ENCODE measurements at places on chromosomes 13 and 19.

GRCh38 chr13:51959773-51960172 is 51.5 kb downstream of the ATP7B start:
- DNase-seq = no peak

DNA sequence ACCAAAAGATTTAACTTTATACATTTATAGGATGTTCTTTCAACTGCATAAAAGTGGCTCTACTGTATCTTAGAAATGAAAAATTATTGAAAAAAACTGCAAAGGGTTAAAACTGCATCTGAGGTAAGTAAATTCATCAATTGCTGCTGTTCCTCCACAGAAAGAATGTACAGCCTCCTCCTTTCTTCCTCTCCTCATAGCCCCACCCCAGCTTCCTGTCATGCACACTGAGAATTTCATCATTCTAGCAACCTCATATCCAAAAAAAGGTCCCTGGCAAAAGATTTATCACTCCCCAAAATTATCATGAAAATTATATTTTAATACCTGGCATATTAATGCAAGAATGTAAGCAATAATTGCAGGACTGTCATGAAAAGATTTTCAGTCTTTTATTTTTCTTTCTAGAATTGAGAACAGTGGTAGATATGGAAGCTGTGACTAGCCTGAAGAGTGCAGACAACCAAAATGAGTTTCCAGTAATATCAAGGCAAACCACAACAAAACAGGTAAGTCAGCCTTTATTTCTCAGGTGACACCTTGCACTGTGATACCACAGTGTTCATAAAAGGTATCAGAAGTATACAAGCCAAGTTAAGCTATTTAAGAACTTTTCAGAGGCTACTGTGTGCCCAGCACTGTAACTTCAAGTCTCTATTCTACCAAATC is 110.8 kb downstream of the SUCLA2 start:
- no peak for DNase-seq

- no peak for DNase-seq
These were observed 9.8 kb upstream of the CXCL17 start for GRCh38 chr19:42452590-42452989.

- DNase-seq = no peak
These were observed 178.5 kb downstream of the PRR20E start for GRCh38 chr13:57345526-57345925.

- no peak for DNase-seq
These were observed 315.2 kb downstream of the ATP8A2 start for GRCh38 chr13:25686831-25687470.

DNA sequence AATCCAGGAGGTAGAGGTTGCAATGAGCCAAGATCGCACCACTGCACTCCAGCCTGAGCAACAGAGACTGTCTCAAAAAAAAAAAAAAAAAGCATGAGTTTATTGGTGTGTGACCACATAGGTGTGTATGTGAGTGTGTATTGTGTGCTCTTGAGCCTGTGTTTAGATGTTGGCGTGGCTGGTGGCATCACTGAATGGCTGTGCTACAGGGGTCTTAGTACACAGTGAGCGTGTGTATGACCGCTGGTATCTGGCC is 2.5 kb downstream of the SLC1A5 start:
- DNase-seq = no peak

- DNase-seq = no peak
These were observed 36.6 kb downstream of the CEBPG start for GRCh38 chr19:33409906-33410685.

DNA sequence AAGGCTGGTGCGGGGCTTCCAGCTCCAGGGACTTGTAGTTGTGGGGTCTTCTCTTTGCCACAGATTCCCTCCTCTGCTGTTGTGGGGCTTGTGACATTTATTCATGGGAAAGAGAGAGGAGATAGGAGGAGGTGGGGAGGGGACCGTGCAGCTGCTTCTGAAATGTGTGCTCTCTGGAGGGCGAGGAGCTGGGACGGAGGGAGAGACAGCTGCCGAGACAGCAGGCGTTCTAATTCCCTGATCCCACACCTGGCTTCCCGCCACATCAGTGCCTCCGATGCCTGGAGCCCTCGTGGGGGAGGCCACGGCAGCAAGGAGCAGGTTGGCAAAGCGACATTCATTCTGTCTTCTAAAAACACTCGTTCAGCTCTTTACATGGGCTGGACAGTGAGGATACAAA is 164.4 kb downstream of the USP12 start:
- peak; percentile 59 for DNase-seq

- no peak for DNase-seq
These were observed 1.6 kb downstream of the ADGRE3 start for GRCh38 chr19:14673088-14673487.

- DNase-seq = no peak
These were observed at the start of gene ARHGEF1 for GRCh38 chr19:41882568-41883462. ARHGEF1 (plus strand) TSS chr19:41883184; CDS start chr19:41888083, 4,899 bp downstream.

DNA sequence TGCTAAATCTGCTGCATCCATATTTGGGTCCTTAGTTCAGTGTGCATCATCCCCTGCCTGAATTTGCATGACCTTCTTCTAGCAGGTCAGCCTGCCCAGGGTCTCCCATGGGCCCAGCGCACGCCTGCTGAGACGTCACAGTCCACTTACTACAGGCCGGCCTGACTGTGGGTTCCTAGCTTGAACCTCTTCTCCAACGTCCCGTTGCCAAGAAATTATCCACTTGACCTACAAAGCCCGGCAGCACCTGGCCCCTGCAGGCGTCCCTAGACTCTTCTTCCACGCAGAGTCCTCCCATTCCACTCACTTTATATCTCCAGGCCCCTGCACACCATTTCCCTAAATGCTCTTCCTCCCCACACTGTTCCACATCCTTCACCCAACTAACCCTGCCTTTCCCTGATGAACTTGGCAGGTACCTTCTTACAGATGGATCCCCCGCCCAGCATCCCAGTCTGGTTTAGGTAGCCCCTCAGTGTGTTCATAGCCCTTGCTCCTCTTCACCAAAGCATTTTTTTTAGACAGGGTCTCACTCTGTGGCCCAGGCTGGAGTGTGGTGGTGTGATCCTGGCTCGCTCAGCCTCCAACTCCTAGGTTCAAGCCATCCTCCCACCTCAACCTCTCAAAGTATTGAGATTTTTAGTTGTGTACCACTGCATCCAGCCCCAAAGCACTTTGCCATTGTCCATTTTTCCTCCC is 155.0 kb upstream of the SOX1 start:
- DNase-seq = peak; percentile 2

- no peak for DNase-seq
These were observed 20.1 kb downstream of the N4BP2L1 start for GRCh38 chr13:32407854-32408253.

DNA sequence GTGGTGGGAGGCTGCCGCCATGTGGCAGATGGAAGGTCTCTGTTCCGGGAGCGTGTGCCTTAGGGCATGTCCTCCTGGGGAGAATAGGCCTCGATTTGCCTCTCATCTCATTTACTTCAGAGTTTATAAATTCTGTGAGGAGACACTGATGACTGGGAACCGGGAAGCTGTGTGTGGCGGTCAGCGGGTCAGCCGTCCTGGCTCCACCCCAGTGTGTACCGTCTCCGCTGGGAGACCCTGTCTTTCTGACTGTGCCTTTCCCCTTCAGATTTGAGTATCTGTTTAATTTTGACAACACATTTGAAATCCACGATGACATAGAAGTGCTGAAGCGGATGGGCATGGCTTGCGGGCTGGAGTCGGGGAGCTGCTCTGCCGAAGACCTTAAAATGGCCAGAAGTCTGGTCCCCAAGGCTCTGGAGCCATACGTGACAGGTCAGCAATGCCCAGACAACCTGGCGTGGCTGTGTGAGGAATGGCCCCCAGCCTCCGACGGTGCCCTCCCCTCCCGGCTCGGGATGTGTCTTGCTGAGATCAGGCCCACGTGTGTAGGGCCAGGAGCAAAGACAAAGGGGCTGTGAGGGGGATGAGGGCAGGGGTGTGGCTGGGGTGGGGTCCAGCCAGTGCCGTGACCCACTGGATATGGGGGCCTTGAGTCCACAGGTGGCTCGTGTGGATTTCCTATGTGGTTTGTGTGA is 21.6 kb downstream of the ATP4B start:
- no peak for DNase-seq

- DNase-seq = no peak
These were observed at the start of gene LPAR2 for GRCh38 chr19:19627621-19628500. LPAR2 (minus strand) TSS chr19:19628220; CDS start chr19:19627275, 945 bp downstream.

DNA sequence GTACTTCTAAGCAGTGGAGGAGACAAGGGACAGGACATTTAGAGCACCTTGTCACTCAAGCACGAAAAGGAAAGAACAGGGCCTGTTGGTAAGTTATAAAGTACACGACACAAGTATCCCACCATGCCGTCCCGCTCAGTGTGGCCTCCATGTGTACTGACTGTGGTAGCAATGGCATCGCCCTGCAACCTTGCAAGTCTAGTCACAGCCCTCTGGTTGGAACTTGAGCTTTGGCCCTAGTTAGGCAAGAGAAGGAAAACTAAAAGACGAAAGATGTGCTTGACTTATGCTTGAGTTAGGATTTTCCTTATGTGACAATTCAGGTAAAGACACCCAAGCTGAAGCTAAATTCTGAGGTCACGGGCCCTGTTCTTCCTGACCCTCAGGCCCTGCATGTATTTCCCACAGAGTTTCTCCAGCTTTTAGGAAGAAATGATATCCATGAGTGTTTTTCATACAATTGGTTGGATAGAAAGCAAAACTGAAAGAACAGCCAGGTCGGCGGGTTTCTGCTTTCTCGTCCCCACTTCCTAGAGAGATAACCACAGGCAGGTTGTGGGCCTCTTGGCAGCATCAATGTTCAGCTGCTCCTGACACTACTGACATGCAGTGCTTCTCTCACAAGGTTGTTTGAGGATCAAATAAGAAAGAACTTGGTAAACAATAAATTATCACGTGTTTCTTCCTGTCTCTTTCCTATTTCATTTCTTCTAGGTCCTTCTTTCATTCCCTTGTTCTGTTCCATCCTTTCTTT is 216.2 kb downstream of the IRS2 start:
- DNase-seq = no peak

DNA sequence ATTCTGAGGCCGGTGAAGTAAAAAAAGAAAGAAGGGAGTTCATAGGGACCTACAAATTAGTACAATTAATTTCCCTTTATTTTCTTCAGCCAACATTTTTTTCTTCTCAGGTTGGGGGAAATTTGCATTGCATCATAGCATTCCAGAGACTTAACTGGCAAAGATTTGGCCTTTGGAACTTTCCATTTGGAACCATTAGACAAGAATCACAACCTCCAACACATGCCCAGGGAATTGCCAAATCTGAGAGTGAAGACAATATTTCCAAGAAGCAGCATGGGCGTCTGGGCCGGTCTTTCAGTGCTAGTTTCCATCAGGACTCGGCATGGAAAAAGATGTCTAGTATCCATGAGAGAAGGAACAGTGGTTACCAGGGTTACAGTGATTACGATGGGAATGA is 6.4 kb upstream of the ERCC5 start:
- no peak for DNase-seq

DNA sequence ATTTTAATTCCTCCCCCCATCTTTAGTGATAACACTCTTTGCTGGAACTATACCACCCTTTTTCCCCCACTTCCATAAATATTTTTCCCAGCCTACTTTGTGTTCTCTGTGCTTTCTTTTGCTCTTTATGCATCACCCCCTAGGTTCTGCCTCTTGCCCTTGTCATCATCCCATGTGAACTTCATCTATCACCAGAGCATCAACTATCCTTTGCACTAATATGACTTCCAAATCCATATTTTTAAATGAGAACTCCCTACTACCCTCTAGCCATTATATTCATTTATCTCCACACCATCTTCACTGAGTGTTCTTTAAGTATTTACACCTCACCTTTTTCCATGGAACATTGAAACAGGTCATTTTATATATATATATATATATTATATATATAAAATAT is 452.7 kb downstream of the FOXO1 start:
- no peak for DNase-seq

DNA sequence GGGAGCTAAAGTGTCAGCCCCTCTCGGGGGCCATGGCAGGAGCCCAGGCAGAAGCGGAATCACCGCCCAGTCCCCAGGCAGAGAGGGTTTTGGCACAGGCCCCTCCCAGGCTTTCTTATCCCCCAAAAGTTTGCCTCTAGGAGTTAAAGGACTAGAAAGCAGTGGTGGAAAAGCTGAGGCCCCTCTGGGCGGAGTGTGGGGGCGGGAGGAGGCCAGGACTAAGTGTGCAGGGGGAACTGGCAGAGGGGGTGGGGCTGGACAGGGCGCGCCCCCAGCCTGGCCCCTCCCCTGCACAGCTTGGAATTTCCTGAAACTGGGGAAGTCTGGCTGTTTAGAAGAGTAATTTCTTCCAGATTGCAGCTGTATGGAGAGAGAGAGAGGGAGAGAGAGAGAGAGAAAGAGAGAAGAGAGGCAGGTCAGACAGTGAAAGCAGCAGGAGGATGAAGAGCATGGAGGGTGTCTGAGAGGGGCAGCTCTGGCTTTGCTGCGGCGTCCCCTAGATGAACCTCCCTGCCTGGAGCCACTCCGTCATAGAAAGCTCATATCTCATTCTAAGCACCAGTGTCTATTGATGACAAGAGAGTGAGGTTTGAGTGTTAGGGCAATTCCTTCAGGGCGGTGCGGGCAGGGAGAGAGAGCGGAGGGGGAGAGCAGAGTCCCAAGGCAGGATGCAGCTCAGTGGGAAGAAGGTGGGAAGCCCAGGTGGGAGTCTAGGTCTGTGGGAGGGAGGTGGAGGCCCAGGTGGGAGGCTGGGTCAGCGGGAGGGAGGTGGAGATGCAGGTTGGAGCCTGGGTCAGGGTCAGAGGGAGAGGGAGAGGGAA is at the start of gene CDC42EP5:
CDC42EP5 (minus strand) TSS at position 226 of the 821 bp plus-strand sequence. CDS start 7,749 bp downstream, outside the sequence.
- DNase-seq = no peak

DNA sequence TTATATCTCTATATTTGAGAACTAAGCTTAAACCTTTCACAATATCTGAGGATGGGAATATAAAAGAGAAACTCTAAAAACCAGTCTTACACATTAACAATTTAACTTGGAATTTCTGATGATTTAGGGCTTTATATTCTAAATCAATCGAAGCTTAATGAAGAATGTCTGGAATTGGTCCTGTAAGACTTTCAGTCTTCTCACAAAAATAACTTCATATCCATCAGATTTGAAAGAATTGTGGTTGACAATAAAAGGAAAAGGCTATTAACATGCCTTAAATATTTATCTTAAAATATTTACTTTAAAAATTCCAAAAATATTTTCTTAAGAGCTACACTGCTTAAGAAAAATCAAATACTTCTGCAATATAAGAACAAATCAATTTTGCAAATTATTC is 27.3 kb downstream of the MYCBP2 start:
- no peak for DNase-seq

DNA sequence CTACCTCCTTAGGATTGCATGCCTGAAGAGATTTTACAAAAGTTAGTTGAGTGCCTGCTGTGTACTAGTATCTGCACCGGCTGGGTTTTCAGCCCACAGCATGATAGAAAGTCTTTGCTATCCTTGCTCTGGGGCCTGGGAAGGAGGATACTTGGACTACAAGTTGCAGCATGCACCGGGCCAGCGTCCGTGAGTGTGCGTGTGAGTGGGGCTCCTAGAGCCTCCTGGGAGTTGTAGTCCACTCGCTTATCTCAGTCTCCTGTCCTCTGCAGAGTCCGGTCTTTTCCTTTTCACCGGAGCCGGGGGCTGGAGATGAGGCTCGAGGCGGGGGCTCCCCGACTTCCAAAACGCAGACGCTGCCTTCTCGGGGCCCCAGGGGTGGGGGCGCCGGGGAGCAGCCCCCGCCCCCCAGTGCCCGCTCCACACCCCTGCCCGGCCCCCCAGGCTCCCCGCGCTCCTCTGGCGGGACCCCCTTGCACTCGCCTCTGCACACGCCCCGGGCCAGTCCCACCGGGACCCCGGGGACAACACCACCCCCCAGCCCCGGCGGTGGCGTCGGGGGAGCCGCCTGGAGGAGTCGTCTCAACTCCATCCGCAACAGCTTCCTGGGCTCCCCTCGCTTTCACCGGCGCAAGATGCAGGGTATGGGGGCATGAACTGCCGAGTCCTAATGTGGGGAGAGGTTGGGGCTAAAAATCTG is 20.6 kb downstream of the BRSK1 start:
- DNase-seq = peak; percentile 67

GRCh38 chr13:28819735-28820098 is 422 bp upstream of the MTUS2 start:
- peak; percentile 33 for DNase-seq

- no peak for DNase-seq
These were observed 64.1 kb downstream of the TPT1 start for GRCh38 chr13:45276913-45277312.
